ENCODE measurements at places on chromosomes 3 and 15. TPM values are rescaled to one million over a fixed set of nuclear protein-coding genes. Genes with fewer than 3 reads are reported as not detected.

Gene KCNAB1
- total RNA-seq = 1.8 TPM

Gene RASA2
- 5.6 TPM for total RNA-seq

DNA sequence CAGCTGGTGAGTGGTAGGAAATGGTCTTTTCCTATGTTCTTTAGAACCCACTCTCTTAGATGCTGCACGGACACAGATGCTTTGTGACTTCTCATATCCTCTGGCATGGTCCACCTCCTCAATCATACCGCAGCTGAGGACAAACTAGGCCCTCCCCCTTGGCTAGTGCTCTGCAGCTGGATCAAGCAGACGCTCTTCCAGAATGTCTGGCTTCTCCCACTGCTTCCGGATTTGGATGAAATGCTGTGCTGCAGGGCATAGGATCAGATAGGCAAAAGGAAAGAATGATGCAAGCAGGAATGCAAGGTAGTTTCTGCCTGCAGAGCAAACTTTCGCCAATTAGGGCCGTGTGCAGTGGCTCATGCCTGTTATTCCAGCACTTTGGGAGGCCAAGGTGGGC, 75.7 kb upstream of the SLC4A7 start:
- no peak for DNase-seq

Gene GP9
- not detected for total RNA-seq

Gene CHRNA5
- 0.38 TPM for total RNA-seq

Gene CCDC9B
- 4.8 TPM for total RNA-seq

DNA sequence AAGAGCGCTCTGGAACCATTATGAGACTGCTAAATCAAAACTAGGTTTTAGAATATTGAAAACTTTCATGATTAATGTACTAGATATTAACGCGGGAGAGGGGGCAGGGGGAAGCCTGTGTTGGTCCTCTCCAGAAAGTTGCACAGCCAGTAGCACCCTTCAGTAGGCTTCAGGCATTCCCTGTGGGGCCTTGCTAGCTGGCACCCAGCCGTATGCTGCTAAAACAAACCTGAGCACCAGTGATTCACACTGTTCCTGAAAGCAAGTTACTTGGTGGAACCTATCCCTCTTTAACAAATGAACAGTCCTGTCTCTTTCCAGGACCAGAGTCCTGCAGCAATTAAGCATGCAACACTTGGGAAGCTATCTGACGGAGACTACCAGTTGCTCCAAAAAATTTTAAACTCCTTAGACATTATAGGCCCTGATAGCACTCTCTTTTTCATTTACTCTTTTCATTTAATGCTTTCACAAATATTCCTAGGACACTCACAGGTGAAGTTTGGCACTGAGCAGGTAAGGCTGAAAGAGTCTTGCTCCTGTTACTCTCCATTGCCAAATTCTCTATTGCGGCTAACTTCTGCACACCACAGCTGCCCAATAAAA, 1.2 kb upstream of the ATRIP start:
- no peak for DNase-seq

DNA sequence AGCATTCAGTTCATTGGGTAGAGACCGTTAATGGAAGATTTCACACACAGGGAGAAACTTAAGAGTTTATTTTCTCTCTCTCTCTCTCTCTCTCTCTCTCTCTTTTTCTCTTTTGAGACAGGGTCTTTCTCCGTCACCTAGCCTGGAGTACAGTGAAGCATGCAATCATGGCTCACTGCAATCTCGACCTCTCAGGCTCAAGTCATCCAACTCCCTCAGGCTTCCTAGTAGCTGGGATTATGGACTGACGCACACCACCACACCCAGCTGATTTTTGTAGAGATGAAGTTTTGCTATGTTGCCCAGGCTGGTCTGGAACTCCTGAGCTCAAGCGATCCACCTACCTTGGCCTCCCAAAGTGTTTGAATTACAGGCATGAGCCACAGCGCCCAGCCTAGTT, 1.6 kb downstream of the WDR72 start:
- no peak for DNase-seq
